A549 treated with ZK216348 at 1 μM for 4 hours (cell line): ENCODE measurements at places on chromosomes 1 and 21. TPM values are rescaled to one million over a fixed set of nuclear protein-coding genes. Genes with fewer than 3 reads are reported as not detected.

VANGL2 gene
- total RNA-seq, result 0.50 to 1.2 TPM (median 0.91 TPM) in 5 replicates

VANGL1 gene
- 14.1 to 23.0 TPM (median 21.1 TPM) in 5 replicates for total RNA-seq

NR1I3 gene
- not detected in 5 replicates for total RNA-seq

ANGPTL1 gene
- total RNA-seq, result not detected in 5 replicates

TARDBP gene
- total RNA-seq, result 188 to 222 TPM (median 195 TPM) in 5 replicates

GSTM5 gene
- not detected in 5 replicates for total RNA-seq

KRTAP12-1 gene
- total RNA-seq, result not detected in 5 replicates

PLCH2 gene
- total RNA-seq, result 0.23 to 0.48 TPM (median 0.25 TPM) in 5 replicates

CTNNBIP1 gene
- 7.6 to 9.3 TPM (median 8.1 TPM) in 5 replicates for total RNA-seq

MYCL gene
- total RNA-seq, result 0.62 to 1.6 TPM (median 1.4 TPM) in 5 replicates

TDRD5 gene
- total RNA-seq, result 0.04 to 0.14 TPM (median 0.07 TPM) in 4 of 5 replicates, not detected in the other

MTFR1L gene
- 23.0 to 26.4 TPM (median 25.5 TPM) in 5 replicates for total RNA-seq

TNN gene
- not detected in 5 replicates for total RNA-seq

RNU1-4 gene
- total RNA-seq, result not detected in 5 replicates

CADM3 gene
- 0.09 to 0.26 TPM (median 0.12 TPM) in 5 replicates for total RNA-seq
